ENCODE measurements at places on chromosomes 3 and 15. TPM values are rescaled to one million over a fixed set of nuclear protein-coding genes. Genes with fewer than 3 reads are reported as not detected.

Gene SYNPR
- not detected for polyA plus RNA-seq

Gene NR1D2
- polyA plus RNA-seq: 15.4 TPM

Gene CD276
- polyA plus RNA-seq: 60.1 TPM

Gene MAGI1
- polyA plus RNA-seq: 11.1 TPM

Gene KNG1
- polyA plus RNA-seq: not detected

Gene NPAP1
- polyA plus RNA-seq: not detected

Gene MCTP2
- 0.26 TPM for polyA plus RNA-seq

Gene P2RY13
- not detected for polyA plus RNA-seq

Gene IQCF2
- polyA plus RNA-seq: not detected

Gene THAP10
- 3.2 TPM for polyA plus RNA-seq
